ENCODE measurements at places on chromosomes 12 and 14.

DNA sequence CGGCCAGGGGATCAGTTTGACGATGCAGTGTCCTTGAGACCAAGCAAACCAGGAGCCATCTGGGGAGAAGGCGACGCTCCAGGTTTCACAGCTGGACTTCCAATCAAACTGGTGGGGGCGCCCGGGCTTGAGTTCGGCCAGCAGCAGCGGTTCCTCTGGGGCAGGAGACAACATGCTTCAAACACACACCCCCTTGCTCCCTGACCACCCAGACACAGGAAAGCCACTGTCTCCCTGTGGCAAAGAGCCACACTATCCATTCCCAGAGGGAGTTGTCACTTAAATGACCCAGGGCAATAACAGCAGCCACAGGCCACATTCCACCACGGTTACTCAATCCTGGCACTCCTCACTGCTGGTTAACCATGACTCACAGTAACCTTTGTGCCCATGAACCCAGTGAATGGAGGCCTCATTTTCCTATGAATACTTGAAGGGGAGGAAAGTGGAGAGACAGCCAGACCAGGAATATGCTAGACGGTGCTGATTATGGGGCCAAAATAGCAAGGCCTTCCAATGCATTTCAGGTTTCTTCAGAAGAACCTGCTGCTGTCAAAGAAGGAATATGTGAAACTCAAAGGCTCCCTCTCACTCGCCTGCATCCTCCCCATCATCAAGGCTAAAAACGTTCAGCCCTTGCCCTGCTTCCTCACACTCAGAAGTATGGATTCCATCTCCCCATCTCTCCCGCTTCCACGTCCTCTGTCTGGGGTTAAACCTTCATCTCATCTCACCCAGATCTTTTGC, 8.5 kb downstream of the WSB2 start:
- no peak for DNase-seq

DNA sequence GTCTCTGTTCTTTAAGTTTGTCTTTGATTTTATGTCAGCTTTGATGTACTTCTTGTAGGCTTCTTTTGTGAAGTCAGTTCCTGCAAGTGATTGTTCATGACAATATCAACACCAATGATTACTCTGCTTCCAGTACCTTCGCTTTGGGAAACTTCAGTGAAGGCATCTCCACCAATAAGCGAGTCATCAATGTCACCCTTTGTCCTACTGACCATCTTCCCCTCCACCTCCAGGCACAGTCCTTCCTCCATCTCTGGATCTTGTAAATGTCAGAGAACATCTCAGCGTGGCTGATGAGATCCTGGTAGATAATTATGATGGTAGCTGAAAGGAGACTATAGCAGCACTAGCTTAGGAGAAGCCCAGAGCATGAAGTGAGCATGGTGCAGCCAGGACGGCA, 40.4 kb upstream of the A2M start:
- no peak for DNase-seq

DNA sequence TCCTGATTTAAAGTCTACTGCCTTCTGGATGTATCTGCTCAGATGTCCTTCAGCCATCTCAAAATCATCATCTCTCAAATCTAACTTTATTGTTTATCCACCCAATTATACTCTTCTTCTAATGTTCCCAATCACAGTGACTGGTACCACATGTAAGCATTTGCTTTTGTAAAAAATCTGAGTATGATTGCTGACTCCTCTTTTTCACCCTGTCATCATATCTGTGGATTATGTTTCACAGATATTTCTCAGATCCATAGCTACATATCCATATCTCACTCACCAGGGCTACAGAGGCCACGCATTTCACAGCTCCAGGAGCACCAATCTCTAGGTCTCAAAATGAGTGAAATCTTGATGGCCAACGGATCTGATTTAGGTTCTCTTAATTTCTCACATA, 76.1 kb downstream of the DHRS2 start:
- no peak for DNase-seq

- no peak for DNase-seq
These were observed 12.0 kb downstream of the MORN3 start for GRCh38 chr12:121657305-121658008.

DNA sequence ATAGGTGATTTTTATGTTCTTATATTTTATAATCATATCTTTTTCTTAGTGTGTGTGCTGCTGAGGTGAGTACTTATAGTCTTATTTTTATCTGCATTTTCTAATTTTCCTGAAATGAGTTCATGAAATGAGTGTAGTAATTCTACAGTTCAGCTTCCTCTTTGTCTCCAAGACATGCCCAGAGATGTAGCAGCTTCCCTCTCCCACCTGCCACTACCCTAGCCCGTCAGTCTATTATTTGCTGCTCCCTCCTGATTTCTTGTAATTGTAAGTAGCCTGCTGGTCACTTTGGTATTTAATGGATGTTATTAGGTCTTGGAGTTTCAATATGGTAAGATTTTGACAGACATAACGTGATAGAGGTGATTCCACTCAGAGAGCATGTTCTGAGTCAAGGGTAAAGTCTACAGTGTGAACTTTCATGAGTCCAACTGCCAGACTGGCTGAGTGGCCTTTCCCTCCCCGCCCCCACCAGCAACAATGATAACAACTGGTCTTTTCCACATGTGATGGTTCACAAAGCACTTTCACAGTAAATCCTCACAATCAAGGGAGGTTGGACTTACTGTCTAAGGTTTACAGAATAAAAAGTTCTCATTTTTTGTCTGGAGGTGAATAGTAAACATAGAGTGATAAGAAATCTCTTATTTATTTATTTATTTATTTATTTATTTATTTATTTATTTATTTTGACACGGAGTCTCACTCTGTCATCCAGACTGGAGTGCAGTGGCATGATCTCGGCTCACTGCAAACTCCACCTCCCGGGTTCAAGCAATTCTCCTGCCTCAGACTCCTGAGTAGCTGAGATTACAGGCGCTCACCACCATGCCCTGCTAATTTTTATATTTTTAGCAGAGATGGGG, 4.2 kb upstream of the RIPK3 start:
- no peak for DNase-seq

DNA sequence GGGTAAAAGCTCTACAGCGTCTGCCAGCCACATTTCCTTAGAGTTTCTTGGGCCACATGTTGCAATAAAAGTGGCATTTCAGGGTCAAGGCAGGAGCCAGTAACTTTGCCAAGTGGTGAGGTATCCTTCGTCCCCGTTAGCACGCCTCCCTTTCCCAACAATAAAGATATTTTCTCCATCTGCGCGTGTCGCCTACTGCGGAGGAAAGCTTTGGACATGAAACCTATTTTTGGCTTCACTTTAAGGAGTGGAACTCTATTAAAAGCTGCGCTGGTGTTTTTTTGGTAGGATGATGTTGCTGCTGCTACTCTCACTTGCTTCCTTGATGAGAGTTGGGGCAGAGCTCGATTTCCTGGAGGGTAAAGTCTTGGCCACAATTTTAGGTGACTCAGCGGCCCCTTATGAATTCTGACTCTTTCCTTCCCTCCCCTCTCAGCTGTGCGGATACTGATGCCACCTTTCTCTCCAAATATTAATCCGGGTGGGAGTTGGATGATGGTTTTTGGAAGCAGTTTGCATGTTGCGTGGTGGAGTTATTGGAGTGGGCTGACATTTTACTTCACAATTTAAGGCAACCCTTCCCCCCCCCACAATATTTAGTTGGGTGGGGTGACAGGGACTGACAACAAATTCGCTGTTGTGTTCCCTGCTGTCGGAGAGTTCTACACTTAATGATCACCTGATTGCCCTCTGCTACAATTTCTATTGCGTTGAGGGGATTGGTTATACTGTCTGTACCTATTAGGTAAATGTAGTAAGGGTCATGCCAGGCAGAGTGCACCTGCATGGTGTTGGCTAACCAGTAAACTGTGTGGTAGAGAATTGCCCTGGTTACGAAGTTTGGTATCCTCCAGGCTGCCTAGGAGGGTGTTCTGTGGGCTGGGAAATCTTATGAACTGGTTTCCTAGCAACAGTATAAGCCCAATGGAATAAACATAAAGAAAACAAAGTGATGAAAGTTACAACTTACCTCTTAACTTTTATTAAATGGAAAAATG, 1.1 kb downstream of the CCDC91 start:
- no peak for DNase-seq

DNA sequence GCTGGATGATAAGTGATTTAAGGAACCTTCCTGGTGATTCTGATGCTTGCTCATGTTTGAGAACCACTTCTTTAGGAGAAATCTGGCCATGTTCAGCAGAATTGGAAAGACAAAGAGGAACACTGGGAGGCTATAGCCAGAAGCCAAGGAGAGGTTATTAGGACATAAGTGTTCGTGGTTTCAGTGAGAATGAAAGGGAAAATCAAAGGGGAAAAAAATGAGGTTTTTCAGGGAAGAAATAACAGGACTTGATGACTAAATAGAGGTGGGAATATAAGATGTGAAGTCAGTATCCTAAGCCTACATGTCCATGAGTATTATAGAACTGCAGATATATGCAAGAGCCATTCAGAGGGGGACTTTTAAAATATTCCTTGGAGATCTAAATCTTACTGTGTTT, 95.6 kb downstream of the DAAM1 start:
- DNase-seq = no peak

GRCh38 chr12:48351022-48351708, 446 bp upstream of the ZNF641 start:
- peak; percentile 21 for DNase-seq

GRCh38 chr12:120846721-120847120, 57.4 kb downstream of the SPPL3 start:
- DNase-seq = no peak

GRCh38 chr14:69620981-69621380, 9.6 kb downstream of the SUSD6 start:
- no peak for DNase-seq

DNA sequence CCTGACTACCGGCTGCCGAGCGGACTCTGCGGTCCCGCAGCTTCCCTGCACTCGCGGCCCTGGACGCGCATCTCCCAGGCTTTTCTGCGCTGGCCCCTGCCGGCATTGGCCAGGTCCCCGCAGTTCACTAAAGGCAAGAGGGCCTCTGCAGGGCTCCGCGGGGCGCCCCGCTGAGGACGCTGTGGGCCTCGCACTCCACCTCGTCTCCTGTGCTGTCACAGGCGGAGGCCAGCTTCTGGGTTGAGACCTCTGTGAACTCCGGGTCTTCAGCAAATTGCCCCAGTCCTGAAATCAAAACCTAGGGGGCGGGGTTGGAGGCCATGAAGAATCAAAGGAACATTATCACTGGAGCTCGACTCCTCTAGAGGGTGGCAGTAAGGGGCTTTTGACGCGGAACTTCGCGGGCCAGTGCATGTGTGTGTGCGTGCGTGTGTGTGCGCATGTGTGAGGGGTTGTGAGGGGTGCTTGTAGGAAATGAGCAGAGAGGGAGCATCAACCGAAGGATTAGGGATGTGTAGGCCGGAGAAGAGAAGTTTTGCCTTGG, 68.5 kb upstream of the CAPRIN2 start:
- DNase-seq = no peak

- no peak for DNase-seq
These were observed 8.6 kb upstream of the SLC41A2 start for GRCh38 chr12:104966677-104967076.

DNA sequence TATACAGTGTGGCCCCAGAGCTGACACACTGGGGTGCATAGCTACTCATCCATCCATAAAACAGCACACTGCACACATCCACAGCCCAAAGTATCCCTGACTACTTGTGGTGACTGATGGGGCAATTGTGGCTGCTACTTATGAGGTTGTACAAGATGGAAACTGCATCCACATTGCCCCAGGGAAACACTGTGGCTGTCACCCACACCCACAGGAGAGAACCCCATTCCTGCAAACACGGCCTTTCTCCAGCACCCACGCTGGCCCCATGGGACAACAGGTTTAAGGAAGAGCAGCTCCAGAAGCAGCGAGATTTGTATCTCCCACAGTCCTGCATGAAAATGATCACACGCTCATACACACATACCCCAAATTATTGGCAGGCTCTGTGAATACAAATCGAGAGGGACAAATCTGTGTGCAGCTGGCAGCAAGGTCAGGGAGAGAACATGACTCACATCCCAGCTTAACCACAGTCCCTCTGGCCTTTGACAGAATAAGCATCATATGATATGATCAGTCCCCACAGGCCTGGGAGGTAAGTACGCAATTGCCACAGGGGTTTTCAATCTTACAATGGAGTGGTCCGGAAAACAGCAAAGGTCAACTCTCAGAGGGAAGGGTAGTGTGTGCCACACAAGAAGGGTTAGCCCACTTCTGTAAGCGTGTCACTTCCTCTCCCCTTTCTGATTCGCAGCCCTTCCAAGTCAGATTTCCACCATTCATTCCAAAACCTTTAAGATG, 61.9 kb downstream of the ESR2 start:
- no peak for DNase-seq

DNA sequence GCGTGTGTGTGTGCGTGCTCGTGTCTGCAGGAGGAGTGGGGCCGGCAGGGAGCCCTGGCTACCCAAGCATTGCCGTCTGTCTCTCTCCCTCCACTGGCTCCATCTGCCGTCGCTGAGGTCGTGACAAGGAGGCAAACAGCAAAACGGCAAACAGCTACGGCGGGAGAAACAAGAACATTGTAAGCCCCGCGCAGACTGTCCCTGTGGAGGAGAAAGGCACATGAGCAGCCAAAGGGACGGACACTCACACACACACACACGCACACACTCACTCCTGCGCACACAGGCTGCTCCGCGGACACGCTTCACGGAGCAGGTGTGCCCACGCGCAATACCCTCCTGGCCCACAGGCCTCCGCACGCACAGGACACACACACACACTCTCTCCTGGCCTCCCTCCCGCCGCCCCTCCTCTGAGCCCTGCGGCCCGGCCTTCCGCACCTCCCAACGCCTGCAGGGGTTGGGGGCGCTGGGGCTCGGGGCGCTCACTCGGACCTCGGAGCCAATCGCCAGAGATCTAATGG, 905 bp downstream of the CISTR start:
- peak; percentile 36 for DNase-seq

GRCh38 chr12:75529826-75530225, 18.4 kb upstream of the KRR1 start:
- DNase-seq = no peak

DNA sequence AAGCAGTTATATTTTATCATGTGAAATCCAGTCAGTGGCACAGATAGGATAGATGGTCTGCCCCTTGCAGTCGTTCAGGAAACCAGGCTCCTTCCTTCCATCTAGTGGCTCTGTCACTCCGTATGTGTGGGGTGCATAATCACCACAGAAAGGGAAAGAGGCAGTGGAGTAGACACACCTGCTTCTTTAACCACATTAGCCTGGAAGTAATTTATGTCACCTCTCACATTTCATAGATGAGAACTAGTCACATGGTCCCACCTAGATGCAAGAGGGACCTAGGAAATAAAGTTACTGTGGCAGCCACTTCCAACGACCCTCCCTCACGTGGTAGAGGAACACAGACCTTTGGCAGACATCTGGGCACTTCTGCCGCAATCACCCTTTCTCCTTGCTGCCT, 14.2 kb upstream of the RNU6-8 start:
- DNase-seq = peak; percentile 29
